ENCODE measurements at places on chromosomes 7 and 10.

GRCh38 chr7:38502289-38502688 is 128.9 kb downstream of the AMPH start:
- no peak for DNase-seq

GRCh38 chr10:34327184-34327583 is 487.9 kb downstream of the PARD3 start:
- DNase-seq = no peak

DNA sequence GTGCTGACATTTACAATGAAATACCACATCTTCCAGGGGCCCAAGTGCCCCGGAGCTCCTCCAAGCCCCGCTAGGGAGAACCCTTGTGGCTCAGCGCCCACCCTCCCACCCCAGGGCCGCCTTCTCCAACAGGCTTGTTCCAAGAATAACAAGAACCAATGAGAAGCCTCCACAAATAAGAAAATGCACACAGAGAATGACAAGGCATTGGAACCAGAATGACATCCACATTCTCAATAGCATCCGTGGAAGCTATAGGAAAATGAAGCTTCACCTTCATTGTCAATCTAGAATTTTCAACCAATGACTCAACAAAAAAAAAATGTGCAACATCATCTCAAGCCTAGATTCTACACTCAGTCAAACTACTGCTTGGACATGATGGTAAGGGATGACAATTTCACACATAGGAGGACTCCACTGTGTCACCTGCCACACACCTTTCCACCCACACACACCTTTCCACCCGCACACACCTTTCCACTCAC is 50.4 kb upstream of the PPP2R2D start:
- no peak for DNase-seq

GRCh38 chr10:96337106-96337505 is 21.7 kb downstream of the OPALIN start:
- DNase-seq = no peak

All from substantia nigra (tissue), 51 donors.